Head of caudate nucleus (tissue), 42 donors: ENCODE measurements at places on chromosomes 6 and 20.

GRCh38 chr6:155050311-155050710 lies 55.2 kb downstream of the TIAM2 start:
- DNase-seq, result no peak

DNA sequence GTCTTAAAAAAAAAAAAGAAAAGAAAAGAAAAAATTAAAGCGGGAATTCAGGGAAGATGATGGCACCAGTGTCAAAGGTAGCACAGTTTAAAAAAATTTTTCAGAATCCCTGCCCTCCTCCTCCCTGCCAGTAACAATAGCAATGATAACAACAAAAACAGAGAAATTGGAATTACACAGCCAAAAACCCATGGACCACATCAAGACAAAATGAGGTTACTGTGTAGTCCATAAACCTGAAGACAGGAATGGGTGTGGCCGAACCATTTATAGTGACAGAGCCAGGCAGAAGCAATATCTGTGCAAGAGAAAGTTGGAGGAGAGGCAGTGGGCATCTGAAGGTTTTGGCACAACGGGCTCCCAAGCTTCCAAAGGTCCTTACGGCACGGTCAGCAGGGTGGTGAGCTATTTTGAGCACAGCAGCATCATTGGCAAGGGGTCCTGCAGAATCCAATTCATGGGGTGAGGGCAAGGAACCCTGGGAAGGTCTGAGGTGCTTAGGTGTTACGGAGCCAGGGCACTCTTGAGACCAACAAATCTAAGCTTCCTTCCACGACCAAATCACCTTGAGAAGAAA lies 202.3 kb downstream of the GMPR start:
- no peak for DNase-seq

DNA sequence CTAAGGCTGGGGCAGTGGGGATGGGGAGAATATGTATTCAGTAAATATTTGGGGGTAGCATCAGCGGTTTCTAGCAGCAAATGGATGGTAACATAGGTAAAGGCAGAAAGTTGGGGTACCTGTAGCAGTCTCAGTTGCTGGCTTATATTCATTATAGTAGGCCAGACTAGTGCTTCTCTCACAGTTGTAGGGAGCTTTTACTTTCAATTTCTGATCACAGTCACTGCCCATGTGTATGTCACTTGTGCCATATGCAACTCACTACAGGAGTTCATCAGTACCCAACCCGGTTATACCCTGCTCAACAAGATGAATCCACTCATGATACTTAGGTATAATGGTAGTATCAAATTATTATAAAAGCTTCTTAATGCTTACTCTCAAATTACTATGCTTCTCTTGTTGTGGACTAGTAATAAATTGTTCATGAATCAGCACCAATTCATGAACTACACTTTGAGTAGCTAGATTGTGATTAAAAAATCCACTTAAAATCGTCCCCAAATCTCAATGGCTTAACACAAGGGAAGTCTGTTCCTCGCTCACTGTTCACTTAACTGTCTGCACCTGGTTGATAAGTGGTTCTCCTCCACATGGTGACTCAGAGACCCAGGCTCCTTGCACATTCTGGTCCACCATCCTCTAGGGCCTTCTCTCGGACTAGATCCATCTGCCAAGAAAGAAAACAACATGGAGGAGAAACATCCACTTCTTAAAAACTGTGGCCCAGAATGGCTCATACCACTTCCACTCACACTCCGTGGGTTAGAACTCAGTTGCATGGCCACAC lies 31.3 kb upstream of the MYLIP start:
- no peak for DNase-seq

DNA sequence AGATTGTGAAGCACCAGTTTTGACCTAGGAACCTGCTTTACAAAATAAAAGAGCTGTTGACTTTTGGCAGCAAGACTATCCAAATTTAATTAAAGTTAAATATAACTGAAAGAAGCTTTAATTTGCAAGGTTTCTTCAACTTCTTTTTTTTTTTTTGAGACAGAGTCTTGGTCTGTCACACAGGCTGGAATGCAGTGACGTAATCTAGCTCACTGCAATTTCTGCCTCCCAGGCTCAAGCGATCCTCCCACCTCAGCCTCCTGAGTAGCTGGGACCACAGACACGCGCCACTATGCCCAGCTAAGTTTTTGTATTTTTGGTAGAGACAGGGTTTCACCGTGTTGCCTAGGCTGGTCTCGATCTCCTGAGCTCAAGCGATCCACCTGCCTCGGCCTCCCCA lies 13.7 kb upstream of the CSE1L start:
- DNase-seq, result no peak

GRCh38 chr20:11403711-11404110 lies 514.0 kb upstream of the BTBD3 start:
- DNase-seq, result no peak

DNA sequence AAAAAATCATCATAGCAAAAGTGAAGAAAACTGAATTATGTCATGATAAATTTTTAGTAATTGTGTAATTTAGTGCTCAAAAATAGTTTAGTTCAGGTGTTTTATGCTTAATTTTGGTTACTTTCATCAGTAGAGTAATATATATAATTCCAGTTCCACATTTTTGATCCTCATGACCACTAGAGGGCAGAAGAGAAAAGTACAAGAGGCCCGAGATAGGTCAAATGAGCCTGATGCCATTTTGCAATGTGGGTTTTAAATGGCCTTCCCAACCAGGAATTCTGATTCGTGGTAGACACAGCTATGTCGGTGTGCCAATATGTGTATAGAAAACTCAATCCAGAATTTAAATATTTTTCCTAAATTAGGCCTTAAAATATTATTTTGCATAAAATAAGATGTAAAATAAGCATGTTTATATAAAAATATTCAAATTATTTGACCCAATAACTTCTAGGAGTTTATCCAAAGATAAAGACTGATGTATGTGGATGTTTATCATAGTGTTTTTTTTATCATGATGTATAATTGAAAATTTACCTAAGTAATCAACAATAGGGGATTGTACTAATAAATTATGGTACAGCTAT lies 159.7 kb upstream of the RPS6KA2 start:
- no peak for DNase-seq

DNA sequence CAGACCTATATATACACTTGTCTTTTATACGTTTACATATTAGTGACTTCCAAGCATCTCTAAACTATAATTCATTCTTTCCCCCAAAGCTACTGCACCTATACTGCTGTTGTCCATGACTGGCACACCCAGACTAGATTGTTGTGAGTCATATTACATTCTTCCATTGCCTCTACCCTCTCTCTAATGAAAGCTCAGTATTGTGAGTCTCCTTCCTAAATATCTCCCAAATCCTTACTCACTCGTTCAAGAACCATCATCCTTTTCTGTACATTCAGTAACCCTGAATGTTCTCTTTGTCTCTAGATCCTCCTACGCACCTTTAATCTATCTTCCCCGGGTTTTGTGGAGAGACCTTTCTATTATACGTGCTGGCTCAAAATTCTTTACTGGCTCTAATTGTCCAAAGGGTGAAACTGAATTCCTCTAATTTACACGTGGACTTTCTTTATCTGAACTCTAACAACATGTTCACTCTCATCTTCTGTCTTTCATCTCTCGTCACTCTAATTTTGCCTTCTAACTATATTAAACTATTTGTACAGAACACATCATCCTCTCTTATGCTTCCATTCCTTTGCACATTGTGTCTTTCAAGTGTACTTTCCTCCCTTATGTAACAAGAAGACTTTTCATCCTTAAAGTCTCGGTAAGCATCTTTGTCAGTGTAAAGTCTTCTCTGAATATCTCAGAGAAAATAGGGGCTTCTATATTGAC lies 109.3 kb downstream of the IBTK start:
- no peak for DNase-seq

DNA sequence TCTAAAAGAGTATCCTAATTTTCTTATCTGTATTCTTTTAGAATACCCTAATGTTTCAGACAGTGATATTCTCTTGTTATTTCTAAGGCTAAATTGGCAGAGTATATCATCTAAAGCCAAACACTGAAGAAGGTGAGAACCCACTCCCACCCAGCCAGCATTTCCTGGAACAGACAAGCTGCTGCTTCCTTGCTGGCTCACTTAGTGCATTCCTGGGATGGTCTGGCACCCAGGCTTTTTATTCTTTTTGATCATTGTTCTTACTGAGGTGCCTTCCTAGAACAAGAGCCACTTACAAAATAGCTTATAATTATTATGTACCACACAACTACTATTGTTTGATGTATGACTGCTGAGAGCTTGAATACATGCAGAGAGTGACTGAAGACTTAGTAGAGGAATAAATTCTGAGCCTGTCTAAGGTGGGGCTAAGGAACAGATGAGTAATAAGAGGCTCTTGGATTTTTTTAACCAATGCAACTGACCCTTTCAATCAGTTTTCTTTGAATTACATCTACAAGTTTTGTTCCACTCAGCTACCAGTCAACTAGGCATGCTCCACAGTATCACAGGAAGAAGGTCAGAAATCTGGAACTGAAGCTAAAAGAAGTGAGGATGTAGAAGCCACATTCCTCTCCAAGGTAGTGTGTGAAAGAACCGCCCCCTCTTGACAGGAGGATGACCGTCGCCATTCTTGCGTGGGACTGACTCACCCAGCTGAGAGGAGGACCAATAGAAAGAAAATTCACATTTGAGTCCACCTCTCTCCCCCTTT lies 30.1 kb downstream of the PRPH2 start:
- DNase-seq, result no peak

GRCh38 chr6:138031417-138031816 lies 75.8 kb downstream of the PERP start:
- no peak for DNase-seq

DNA sequence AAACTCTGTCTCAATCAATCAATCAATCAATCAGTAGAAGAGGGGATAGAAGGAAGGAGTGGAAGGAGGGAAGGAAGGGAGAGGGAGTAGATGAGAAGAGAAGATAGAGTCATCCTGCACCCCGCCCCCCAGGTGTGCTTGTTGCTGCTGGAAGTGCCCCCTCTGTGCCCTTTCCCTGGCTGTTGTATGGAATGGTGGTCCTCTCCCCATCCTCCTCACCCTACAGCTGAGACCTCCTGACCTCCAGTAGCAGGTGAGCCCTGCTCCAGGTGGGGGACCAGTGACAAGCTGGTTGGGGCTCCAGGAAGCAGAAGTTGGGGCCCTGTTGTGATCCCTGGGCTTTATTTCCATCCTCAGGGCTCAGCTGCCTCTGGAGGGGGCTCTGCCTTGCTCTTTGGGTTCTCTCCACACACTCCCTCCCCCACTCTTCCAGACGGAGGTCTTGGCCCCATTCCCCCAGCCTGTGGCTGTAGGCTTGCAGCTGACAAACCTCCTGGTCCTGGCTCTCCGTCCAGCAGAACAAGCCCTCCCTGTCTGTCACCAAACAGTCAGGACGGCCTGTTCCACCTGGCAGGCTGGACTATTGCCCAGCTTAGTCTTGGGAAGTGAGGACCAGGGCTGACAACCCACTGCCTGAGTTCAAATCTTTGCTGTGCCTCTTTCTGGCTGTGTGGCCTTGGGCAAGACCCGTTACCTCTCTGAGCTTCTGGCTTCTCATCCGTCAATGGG lies 26.0 kb upstream of the SCRT2 start:
- no peak for DNase-seq

DNA sequence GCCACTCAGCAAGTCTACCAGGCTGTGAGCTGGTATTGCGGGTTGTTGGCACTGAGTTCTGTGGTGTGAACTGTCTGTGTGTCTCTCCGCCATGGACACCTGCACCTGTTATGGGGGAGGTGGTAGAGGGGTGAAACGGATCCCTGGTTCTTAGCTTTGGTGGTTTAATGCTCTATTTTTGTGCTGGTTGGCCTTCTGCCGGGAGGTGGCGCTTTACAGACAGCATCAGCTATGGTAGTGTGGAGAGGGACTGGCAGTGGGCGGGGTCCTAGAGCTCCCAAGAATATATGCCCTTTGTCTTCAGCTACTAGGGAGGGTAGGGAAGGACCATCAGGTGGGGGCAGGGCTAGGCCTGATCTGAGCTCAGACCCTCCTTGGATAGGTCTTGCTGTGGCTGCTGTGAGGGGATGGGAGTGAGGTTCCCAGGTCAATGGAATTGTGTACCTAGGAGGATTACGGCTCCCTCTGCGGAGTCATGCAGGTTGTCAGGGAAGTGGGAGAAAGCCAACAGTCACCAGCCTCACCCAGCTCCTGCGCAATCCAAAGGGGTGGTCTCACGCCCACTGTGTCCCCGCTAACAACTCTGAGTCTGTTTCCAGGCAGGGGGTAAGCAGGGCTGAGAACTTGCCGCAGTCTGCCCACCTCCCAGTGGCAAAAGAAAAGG lies 154.3 kb downstream of the CCDC170 start:
- no peak for DNase-seq

GRCh38 chr6:74607934-74608333 lies 597.9 kb downstream of the COL12A1 start:
- DNase-seq, result no peak

GRCh38 chr6:13284646-13285045 lies 43.7 kb downstream of the TBC1D7 start:
- DNase-seq, result no peak

DNA sequence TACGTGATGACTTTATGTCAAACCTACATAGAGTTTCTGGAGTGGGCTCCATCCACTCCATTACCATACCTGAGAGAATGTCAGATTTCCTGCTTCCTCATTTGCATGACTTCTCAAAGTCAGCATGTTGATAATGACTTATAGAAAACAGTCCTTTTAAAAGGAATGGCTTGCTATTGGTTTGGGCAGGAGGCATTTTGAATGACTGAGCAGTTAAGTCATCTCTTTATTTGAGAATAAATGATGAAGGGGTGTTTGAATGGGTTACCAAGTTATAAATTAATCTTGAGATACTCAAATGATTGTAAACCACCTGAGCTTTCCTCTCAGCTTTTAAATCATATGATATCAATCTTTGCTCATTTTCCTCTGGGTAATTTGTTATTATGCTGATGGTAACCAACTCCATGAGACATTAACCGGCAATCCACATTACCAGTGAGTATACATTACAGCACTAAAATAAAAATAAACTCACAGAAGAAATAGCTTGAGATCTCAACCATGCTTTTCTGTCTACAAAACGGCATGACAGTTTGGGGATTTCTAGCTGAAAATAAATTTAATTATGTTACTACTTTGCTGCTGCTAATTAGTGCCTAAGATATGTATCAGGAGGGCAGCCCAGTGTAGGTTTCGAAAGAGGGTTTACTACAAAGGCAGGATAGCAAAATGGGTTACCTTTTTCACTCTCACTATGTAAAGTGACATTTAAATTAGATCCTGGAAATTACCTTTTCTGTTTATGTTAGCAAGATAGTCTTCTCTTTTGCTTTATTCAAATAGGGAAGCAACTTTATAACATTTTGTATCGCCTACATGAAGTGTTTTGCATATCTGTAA lies 78.8 kb downstream of the RPS12 start:
- no peak for DNase-seq

GRCh38 chr6:141726248-141726647 lies 406.5 kb upstream of the GJE1 start:
- DNase-seq, result no peak

GRCh38 chr6:32244946-32245398 lies 21.1 kb upstream of the NOTCH4 start:
- peak; percentile 73 for DNase-seq

DNA sequence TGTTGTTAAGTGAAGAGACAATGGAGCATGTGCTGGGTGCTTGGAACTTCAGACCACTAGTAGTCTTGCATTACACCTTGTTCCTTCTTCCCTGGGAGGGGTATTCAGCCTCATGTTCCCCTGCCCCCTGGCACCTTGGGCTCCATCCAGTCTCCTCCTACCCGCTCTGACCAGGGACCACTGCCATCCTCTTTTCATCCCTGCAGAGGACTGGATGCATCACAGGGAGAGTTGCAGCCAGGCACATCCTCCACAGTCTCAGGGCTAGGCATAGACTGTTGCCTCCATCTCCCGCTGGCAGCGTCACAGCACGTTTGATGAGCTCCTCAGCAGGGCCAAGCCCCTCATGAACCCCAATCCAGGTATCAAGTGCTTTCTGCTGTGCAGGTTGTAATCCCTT lies 1.3 kb upstream of the TAAR8 start:
- DNase-seq, result no peak
